Activated CD4-positive, alpha-beta T cell treated with anti-CD3 and anti-CD28 coated beads, Interleukin-2, amount 50 U/mL, for 48 hours (primary cell): ENCODE measurements at places on chromosomes 12 and 14.

GRCh38 chr14:33691907-33692306 is 259.0 kb downstream of the EGLN3 start:
- no peak for DNase-seq

GRCh38 chr14:91901449-91902226 is 34.3 kb upstream of the TC2N start:
- no peak for DNase-seq

DNA sequence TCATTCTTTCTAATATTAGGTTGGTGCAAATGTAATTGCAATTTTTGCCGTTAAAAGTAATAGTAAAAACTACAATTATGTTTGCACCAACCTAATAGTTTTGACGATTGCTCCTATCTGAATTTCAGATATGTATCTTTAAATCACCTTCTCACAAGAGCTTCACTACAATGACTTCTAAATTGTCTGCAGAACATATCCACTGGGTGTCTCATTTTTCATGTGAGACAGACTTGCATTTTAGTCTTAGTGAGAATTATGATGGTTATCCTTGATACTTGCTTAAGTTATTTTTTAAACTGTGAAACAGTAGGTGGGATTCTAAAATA is 84.6 kb downstream of the ITPR2 start:
- no peak for DNase-seq

DNA sequence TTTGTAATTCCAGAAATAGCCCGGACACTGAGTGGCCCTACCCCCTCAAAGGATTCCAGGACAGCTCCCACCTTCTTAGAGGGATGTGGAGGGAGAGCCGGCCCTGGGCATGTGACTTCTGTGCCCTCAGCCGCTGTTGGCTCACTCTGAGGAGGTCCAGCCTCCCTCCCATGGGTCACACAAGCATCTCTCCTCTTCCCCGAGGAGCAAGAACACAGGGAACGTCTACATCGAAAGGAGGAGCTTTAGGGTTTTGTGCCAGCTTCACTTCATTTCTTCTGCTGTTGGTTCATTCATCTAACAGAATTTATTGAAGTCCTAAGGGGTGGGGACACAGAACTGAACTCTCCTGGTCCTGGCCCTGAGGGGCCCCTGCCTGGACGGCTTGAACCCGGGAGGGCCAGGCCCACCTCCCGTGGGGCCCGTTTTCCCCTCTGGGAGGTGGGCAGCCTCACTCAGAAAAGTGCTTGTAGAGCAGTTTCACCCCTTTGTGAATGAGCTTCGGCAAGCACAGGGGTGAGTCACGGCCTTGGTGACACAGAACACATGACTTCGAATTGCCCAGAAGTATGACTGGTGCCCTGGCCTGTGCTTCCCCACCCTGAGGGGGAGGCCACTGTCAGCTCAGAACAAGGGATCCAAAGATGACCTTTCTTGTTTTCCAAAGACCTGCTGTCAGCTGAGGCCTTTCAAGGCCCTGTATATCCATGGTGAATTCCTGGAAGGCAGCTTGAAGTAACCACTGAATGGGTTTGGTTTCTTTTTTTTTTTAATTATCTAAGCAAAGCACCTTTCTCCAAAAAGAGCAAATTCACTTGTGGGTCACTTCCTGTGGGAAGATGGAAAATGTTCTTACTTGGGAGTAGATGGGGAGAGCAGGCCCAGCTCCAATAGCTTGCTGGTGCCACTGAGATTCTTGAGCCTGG is 39.2 kb downstream of the NFKBIA start:
- peak; percentile 88 for DNase-seq

GRCh38 chr14:70441641-70442040 is 10.3 kb upstream of the ADAM21 start:
- no peak for DNase-seq

DNA sequence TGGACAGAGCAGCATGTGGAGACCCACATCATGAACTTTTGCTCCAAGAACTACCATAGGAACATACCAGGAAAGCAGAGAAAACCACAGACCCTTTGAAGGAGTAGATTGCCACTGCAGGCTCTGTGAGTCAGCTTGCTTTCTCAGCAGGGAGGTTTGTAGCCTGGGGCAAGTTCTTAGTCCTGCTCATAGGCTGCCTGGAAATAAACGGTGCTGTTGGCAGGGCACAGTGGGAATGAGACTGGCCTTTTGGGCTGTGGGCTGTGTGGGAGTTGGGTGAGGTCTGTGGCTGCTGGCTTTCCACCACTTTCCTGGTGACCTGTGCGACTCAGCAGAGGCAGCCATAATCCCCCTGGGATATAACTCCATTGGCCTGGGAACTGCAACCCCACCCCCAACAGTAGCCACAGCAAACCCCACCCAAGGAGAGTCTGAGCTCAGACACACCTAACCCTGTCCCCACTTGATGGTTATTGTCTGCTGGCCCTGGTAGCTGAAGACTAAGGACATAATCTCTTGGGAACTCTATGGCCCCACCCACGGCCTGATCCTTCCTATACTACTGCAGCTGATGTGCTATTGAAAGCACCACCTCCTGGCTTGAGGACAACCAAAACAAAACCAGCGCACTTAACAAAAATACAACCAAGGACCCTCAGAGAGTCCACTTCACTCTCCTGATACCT is 192.1 kb upstream of the GARIN6 start:
- no peak for DNase-seq

DNA sequence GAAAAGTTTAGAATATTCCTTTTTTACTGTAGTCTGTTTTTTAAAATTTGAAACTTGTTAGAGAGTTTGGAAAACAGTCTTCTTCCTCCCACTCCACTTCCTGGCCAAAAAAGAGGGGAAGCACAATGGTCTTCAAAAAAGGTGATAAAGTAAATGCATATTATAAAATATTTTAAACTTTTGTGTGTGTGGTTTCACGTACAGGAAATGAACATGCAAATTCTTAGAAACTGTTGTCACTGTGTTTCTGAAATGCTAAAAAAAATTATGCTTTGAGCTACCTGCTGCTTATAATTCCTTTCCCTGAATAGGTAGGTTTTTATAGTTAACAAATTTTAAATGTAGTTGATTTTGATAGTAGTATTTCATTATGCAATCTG is 2.9 kb downstream of the FGFR1OP2 start:
- DNase-seq = no peak
